Dorsolateral prefrontal cortex (tissue), 122 donors: ENCODE measurements at places on chromosomes 7 and 10.

- no peak for DNase-seq
These were observed 65.6 kb downstream of the NOD1 start for GRCh38 chr7:30412782-30413504.

- DNase-seq = no peak
These were observed 425.4 kb downstream of the RPS24 start for GRCh38 chr10:78458983-78459638.

- no peak for DNase-seq
These were observed 80.7 kb upstream of the CHST15 start for GRCh38 chr10:124174071-124174566.

DNA sequence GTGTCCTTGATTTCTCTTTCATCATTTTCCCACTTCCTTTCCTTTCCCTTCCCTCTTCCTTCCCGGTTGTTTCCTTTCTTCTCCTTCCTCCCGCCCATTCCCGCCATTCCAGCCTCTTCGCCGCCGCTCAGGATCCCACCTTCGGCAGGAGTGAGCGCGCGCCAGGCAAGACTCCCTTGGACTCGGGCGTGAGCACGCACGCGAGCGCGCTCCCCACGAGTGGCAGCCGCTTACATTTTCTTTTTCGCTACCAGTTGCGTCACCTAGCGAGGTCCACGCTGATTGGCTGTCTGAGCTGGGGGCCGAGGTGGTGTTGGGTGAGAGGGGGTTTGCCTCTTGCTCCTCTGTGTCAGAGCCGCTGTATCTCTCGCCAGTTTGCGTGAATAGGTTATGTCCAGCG, 11.8 kb downstream of the ZAN start:
- peak; percentile 65 for DNase-seq

GRCh38 chr7:41912426-41912825, 209.5 kb upstream of the INHBA start:
- no peak for DNase-seq

DNA sequence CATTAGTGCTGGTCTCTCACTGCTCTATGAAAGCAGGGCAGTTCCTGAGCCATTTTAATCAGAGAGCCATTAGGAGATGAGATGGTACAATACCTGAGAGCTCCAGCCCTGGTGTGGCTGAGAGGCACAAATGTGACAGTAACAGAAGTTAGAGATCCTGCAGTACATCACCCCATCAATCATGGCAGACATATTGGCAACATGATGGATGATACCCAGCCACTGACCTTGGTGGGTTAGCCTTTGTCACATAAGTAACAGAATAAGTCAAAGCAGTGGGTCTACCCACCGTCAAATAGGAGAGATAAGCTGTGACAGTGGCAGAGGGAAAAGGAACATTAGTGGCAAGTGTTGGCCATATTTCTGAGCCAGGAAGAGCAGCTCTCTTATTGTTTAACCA, 53.3 kb upstream of the NXPH1 start:
- no peak for DNase-seq

- DNase-seq = no peak
These were observed 68.4 kb downstream of the CACNA2D1 start for GRCh38 chr7:82375129-82375528.

DNA sequence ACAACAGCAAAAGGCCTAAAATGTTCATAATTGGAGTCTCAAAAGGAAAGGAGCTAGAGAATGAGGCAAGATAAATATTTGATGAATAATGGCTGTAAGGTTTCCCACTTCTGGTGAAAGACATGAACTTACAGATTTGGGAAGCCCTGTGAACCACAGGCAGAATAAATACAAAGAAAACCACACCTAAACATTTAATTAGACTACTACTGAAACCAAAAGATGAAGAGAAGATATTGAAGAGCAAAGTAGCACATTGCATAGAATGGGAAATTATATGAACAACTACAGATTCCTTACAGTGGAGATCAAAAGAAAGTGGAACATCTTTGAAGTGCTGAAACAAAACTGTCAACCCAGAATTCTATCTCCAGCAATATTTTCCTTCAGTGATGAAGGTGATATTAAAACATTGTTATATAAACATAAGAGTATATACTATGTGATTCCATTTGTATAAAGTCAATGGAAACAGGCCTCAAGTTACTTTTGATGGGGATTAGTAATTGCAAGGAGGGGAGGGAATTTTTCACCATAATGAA, 191.3 kb upstream of the KAT6B start:
- no peak for DNase-seq
